ENCODE measurements at places on chromosomes 1 and 21.
A peak's percentile ranks its signal among the peaks of the same experiment; 100 is the strongest.

DNA sequence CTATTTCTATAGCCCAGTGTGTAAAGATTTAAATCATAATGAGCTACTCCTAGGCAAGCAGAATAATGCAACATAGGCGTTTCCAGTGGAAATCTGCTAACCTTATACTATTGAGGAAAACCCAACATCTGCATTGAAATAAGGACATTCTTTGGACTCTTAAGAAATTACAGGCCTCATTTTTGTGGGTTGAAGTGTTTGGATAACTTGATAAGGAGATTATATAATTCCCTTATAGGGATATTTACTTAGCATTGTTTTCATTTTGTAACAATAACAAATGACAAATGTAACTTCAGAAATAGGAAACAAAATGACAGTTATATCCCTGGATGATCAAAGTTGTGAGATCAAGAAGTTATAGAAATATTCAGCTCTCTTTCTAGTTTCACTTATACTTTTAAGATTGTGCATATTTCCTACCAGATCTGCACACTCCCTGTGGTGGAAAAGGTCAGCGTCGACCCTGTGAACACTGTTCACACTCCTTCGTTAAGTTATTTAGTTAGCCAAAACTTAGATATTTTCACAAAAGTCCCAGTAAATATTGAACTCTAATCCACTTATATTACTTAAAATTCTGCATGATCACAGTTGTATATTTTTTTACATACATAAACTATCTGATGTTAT is 284.4 kb upstream of the C1orf105 start:
- no peak for DNase-seq

- DNase-seq = peak; percentile 46
These were observed 17.7 kb upstream of the PTPRC start for GRCh38 chr1:198620951-198621824.

DNA sequence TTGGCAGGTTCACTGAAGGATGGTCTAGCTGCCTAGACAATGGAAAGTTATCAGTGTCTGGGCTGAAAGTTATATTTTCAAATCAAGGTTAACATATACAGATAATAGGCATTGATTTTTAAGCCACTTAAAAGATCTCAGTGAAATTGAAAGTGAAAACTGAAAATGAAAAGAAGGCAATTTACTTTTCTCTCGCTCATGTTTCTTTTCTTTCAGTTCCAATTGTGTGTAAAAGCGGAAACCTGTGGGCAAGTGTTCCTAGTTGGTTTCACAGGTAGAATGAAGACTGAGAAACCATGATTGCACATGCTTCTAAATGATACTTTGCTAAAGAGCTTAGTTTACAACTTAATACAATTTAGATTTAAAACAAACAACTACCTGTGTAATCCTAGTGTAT is 383.7 kb downstream of the ZP4 start:
- DNase-seq = no peak

- DNase-seq = no peak
These were observed 22.8 kb downstream of the SLC9C2 start for GRCh38 chr1:173580071-173580470.

DNA sequence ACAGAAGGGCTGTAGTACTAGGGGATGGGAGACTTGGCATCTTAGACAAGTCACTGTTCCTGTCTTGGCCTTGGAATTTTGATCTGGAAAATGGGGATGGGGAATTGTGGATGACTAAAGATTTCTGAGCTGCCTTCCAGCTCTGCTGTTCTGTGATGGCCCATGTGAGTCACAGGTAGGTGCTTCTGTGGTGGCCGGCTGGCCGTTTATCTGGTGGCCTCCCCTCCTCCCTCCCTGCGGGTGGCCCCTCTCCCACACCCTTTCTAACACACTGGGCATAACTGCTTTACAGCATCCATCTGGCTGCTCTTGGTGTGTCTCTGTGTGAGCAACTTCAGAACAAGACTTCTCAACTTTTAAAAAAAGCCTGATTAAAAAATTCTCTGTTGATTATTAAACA is 35.9 kb downstream of the KCNA2 start:
- DNase-seq = no peak

DNA sequence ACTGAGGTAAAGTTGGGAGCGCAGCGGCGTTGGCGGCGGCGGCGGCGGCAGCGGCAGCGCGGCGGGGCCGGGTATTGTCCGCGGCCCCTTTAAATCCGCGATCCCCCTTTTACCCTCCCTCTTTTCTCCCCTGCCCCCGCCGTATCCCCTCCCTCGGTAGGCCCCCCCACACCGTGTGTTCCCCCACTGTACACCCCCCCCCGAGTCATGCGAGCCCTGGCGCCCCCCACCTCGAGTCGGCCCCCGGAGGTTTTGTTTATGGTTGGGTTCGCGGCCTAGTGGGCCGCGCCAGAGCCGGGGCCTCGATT is 169 bp downstream of the UBAP2L start:
- no peak for DNase-seq

Data from activated gamma-delta T cell treated with anti-CD3 and anti-CD28 coated beads, Interleukin-2, amount 50 U/mL, for 16 hours (primary cell).